MV-4-11 (cell line): ENCODE measurements at places on chromosomes 2 and 18.
A peak's percentile ranks its signal among the peaks of the same experiment; 100 is the strongest.

DNA sequence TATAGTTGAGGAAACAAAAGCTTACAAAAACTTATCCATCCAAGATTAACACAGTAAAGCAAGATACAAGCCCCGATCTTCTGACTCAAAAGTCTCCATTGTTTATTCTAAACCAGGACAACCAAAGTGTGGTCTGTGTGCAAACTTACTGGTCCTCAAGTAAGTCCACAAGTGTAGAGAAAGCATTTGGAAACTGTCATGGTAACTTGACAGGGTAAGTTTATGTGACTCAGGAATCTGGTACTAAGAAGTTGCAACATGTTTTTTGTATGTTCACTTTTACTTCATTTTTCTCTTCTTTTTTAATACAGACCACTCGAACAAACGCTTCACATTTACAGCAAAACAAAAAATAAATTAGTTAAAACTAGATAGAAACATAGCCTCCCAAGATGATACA lies 9.4 kb downstream of the MBD2 start:
- peak; percentile 51 for DNase-seq

DNA sequence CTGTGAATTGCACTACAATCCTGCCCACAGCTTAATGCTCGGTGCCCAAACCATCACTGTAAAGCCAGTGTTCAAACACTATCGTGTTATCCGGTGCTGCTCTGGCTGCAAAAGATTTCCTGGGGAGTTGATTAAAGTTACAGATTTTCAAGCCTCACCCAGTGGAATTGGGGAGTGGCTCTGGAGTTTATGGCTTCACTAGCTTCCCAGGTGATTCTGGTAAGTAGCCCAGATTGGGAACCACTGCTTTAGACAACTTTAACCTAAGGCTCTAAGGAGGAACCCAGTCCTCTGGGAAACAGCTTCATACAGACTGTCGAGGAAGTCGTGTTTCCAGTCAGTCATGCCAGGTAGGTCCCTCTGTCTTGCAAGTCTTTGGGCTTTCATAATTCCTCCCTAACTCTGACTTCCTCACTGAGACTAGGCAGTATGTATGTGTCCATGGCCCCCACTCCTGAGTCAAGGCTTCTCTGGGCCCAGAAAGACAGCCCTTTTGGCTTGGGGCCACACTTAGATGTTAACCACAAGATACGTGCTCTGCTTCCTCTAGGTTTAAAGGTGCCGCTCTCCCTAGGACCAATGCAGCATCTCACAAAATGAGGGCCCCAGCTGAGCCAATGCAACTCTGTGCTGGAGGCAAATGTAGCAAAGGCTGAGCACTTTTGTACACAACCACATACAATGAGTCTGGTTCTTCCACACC lies 299.7 kb downstream of the PRKCE start:
- DNase-seq, result no peak

GRCh38 chr2:169797601-169798000 lies 1.1 kb upstream of the SSB start:
- DNase-seq, result no peak

DNA sequence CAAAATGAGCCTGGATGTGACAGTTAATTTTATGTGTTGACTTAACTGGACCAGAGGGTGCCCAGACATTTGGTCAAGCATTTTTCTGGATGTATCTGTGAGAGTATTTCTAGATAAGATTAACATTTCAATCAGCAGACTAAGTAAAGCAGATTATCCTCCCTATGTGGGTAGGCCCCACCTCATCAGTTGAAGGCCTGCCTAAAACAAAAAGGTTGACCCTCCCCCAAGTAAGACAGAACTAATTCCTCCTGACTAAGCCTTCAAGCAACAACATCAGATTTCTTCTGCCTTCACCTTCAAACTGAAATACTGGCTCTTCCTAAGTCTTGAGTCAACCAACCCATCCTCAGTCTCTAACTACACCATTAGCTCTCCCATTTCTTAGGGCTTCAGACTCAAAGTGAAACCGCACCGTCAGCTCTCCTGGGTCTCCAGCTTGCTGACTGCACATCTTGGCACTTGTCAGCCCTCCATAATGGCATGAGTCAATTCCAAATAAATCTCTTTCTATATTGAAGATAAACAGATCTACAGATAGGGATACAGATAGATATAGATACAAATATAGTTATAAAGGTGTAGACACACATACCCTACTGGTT lies 47.9 kb downstream of the MEMO1 start:
- no peak for DNase-seq

GRCh38 chr2:198063242-198063641 lies 258.8 kb downstream of the PLCL1 start:
- DNase-seq, result no peak

- peak; percentile 76 for DNase-seq
Measured at GRCh38 chr18:57771193-57771592, 31.9 kb downstream of the ATP8B1 start.

DNA sequence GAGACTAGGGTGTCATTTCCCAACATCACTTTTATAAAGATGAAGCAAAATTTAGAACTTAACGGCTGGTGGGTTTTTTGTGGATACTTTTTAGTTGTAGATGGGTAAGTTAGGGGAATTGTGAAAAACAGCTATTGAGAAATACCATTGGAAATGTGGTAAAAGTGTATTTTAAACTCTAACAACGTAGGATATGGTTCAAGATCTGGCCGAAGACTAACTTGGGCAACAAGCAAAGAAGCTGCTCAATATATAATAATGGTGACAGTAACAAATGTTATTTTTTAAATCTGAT lies 1.6 kb downstream of the DNAH7 start:
- peak; percentile 78 for DNase-seq

DNA sequence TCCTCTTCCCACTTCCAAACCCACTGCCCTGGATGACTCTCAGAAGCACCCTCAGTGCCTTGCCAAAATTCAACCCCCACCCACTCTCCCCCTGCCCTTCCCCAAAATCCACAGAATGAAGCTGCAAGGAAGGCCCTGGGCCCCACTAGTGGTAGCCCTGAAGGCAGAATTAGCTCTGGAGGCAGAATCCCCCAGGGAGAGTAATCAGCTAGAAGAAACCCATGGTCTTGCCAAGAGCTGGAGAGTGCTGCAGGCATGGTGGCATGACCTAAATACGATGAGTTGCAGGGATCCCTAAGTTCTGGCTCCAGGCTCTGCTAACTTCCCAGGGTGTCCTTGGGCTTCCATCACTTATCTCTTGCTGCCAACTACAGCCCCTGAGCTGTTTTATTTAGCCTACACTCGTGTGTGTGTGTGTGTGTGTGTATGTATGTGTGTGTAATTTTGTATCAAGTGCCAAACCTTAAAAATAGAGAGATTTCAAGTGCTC lies 7.9 kb downstream of the GAD1 start:
- no peak for DNase-seq

GRCh38 chr18:71403501-71403900 lies 1114.7 kb downstream of the SOCS6 start:
- DNase-seq, result no peak

DNA sequence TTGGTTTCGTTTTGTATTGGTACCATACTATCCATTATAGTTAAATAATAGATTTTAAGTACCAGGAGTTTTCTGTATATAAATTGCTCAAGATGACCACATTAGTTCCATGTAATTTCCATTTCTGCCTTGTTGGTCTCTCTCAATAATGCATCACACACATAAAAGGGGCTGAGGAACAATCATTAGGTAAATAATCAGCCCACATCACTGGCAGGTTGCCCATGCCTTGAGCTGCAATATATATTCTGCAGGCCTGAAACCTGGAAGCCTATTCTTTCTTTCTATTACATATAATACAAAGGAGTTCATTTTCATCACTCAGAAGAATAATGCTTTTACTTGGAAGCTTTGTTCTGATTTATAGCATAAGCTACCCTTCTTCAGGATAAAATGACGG lies 616.1 kb upstream of the PKDCC start:
- no peak for DNase-seq

DNA sequence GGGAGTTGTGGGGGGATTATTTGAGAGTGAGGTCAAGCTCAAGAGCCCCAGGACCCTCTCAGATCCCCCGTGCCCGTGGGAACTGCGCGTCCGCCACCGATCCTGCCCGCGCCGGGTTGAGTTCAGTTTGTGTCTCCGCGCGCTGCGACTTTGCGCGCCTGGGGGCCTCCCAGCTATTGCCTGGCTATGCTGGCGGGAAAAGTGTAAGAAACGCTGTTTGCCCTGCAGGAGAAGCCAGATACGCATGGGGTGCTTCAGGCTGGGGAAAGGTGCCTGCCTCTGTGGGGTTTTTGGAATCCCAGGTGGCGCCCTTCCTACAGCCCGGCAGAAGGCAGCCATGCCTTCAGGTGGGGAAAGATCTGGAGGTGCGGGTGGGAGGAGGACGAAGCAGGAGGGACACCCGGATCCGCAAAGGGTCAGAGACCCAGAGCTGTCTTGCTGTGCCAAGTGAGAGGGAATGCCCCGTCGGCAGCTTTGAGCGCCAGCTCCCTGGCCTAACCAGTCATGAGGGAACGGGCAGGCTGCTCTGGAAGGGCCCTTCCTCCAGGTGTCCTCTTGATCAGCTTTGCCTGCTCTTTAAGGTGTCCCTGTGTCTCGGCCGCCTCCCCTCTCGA lies 22.5 kb downstream of the TEX44 start:
- no peak for DNase-seq
